ENCODE measurements at places on chromosomes 2 and 18. TPM values are rescaled to one million over a fixed set of nuclear protein-coding genes. Genes with fewer than 3 reads are reported as not detected.

ADNP2 gene
- 22.4 TPM for total RNA-seq

LONRF2 gene
- total RNA-seq: under 0.01 TPM

GPR35 gene
- total RNA-seq: 0.99 TPM

KCNE4 gene
- 21.2 TPM for total RNA-seq
